Posterior cingulate gyrus (tissue), 11 donors: ENCODE measurements at places on chromosomes 2 and 18.

- DNase-seq: no peak
Observed at GRCh38 chr2:8573234-8573941, 108.5 kb upstream of the ID2 start.

GRCh38 chr2:25617948-25618646 is 55.3 kb downstream of the DTNB start:
- DNase-seq: no peak

DNA sequence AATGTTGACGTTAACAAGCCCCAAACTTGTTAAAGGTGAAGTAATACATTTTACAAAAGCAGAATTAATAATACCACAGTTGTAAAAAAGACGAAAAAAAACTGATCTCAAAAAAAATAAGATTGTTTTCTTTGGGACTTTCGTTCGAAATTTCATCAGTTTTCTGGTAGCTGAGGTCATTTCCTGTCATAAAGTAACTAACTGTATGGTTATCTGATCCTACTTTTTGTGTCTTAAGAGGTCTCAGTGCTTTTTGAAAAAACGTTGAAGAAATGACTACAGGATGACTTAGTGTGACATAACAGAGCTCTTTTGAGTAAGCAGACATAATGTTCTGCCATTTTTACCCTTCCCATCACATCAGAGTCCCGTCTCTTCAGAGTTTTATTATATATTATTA is 79.3 kb downstream of the BIRC6 start:
- no peak for DNase-seq

DNA sequence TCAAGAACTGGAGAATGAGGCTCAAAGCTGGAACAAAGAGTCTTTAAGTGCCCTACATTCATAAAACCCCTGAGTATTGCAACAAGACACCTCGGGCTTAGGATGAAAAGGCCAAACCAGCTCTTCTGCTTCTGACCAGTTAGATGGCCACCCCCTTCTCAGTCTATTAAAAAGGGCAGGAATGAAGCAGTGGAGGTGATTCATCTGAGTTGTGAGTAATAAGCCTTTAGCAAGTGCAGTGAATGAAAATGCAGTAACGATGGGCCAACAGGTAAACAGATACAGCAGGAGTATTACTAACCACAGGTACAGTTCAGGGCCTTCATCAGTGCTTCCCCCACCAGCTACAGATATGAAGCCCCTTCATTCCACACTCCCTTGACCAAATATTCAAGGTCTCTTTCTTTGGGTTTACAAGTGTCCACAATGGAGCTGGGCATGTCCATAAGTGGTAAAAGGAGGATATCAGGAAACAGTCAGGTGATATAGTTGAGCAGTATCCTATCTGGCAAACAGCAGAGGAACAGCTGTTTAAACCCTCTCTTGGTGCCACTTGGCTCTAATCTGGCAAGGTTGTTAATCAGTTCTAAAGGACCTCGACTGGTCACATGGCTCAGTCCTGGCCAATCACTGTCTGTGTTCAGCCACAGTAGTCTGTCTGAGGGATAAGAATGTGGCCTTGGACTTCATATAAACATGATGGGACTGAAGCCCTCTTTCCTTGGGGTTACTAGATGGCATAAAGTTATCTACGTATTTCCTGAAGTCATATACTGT is 17.8 kb downstream of the SERPINB13 start:
- no peak for DNase-seq

GRCh38 chr18:11851806-11852337 is 659 bp downstream of the CHMP1B start:
- no peak for DNase-seq

- DNase-seq: no peak
Observed at GRCh38 chr2:132422736-132423135, 6.1 kb downstream of the GPR39 start.

DNA sequence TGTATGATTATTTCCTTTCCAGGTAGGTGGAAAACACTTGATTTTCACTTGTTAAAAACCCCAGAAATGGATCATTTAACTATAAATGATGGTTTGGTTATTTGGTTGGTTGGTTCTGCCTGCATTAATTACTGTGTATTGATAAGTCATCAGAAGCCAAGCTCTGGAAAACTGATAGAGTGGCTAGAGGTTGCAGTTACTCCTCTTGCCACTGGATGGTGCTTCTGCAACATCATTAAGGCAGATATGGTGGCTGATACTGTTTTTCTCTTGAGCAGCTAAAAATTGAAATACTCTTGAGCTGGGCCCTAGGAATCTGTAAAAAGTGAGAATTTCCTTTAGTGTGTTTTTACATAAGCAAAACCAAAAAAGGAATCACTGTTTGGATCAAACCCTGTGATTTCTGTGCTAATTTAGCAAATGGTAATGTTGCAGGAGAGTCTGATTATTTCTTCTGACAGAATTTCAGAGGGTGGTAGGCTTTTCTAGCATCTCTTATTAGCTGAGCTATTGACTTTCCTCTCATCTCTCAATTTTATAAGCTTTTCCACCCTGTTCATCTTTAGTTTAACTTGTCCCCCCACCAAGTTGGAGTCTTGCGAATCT is 54.3 kb downstream of the RAB10 start:
- no peak for DNase-seq

DNA sequence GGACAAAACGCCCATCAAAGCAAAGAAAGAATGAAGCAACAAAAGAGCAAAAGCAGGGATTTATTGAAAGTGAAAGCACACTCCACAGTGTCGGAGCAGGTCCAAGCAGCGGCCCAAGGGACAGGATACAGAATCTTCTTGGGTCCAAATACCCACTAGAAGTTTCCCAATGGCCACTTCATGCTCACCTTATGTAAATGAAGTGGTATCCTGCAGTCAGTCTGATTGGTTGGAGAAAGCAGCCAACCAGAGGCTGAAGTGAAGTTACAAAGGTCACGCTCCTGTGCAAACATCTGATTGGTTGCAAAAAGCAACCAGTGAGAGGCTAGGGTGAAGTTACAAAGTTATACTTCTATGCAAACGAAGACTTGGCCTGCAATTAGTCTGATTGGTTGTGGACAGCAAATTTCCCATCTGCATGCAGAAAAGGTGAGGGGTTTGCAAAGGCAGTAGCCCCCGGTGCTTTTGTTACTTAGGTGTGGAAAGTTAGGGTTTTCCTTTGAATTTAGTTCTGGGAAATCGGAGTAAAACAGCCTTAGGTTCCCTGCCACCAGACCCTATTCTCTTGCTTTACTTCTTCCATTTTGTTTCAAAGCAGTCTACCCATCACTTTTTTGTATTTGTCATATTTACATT is 12.9 kb downstream of the DUSP19 start:
- DNase-seq: no peak

DNA sequence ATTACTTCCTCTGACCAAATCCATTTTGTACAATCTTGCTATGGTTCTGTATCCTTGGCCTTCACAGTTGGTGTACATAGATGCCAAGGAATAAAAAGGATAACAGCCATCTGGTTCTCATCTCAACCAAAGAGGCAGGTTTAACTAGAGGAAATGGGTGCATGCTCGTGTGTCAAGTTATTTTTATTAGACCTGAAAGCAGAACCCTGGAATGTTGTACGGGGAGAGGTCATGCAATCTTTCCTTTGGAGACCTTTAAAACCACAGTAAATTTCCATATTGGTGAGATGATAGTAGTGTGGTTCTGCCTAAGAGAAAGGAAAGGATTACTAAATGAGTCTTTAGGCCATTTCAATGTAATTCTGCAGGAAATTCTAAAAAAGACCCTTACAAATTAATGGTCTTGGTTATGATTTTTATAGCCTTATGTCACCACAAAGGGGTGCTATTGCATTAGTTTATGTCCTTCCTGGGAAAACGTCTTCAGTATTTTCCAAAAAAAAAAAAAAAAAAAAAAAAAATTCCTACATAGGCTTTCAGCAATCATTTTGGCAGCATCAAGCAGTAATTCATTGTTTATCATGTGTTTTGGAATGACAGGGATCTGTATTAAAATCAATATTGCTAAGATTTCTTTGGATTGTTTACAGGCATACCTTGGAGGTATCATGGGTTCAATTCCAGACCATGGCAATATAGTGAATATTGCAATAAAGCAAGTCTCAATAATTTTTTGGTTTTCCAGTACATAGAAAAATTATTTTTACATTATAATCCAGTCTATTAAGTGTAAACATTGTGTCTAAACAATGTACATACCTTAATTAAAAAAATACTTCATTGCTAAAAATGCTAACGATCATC is 270.8 kb downstream of the NYAP2 start:
- no peak for DNase-seq

- DNase-seq: no peak
Observed at GRCh38 chr2:42764901-42765300, 966 bp upstream of the OXER1 start.

DNA sequence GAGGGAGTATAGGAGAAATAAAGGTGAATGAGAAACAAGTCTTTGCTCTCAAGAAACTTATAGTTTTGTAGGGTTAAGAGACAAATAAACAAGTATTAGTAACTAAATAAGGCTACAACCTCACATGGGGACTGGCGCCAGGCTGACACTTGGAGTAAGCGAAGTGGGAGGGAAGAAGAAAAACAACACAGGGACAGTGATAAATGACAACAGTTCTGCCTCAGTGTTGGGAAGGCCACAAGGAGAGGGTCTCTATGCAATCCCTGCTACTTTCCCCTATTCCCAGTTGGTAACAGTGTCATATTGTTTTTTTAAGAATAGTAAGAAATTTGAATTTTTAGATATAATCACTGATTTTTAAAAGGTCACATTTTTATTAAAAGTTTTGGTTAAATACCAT is 4.0 kb downstream of the APLF start:
- no peak for DNase-seq

DNA sequence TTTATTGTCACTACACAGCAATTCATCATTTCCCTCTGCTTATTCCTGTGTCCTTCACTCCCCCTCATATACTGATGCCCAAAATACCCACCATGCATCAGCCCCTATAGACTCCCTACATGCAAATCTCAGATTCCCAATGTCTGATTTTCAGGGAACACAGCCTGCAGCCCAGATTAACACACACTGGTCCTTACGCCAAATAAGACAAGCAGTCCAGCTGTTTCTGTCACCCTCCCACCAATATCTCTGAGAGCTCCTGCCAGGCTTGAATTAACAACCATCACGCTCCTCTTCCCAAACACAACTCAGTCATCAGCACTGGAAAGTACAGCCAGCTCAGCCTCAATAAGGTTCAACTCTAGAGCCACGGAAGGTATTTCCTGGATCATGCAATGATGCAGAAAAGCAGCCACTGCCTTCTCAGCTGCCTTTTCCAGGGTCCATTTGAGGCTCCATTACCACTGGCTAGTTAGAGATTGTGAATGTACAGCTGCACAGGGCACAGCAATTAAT is 39.0 kb upstream of the SLC35F5 start:
- no peak for DNase-seq

DNA sequence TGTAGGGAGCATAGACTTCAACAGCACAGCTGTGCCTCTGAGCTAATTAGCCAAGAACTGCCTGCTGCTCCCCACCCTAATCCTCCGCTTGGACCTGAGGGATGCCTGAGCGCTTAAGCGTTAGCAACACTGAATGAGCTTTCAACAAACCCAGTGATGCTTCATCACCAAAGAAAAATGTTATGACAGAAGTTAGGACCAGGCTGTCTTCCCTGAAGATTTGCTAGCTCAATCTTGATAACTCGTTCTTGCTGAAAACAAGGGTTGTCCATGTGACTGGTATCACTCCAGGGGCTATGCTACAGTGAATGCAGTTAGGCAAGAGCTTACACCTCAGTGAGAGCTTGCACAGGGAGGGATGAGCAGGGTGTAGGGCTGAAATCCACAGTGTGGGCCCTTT is 190.7 kb upstream of the SIX2 start:
- DNase-seq: no peak

DNA sequence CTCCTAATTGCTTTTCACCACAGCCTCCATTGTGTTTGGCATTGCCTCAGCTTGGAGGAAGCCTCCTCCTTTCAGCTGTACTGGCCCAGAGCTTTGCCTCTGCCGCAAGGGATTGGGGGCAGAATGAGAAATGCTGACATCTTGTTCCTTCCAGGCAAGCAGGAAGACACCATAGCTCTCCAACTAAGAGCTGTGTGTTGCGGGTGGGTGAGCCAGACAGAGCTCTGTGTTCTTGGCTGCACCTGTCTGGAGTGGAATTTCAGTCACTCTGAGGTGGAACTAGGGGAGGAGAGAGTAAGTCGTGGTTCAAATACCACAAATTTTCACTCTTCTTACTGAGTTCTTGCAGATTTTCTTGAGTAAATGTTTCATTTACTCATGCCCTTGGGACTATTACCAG is 36.6 kb upstream of the KCNF1 start:
- no peak for DNase-seq

DNA sequence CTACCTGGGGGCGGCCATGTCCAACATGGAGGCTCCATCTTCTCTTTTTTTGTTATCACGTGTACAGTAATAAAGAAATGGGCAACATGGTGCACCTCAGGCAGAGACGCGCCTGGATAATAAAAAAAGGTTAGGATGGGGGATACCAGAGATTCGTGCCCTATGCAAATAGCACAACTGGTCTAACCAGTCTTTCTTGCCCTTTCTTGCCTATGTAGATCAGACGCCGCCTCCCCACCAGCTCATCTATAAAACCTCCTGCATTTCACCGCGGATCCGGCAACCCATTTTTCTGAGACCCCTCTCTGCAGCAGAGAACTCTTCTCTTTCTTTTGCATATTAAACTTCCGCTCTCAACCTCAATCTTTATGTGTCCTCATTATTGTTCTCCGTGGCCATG is 68.7 kb downstream of the MYL12B start:
- DNase-seq: no peak

- no peak for DNase-seq
Observed at GRCh38 chr2:183059561-183059960, 19.0 kb upstream of the DUSP19 start.

DNA sequence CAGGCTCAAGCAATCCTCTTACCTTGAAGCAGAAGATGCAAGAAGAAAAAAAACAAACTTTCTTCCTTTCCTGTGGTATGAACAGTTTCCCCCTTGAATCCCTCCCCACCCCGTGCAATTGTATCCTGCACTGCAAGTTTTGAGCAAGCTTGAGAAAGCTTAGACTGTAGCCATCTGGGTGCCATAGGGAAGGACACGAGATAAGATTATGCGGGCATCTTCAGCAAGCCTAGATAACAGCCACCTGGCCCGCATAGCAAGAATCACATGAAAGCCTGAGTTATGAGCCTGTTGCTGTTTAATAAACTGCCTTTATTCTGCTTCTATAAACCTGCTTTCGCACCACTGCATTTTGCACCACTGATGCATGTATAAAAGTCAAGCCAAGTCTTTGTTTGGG is 27.3 kb upstream of the CDCA7 start:
- DNase-seq: no peak

DNA sequence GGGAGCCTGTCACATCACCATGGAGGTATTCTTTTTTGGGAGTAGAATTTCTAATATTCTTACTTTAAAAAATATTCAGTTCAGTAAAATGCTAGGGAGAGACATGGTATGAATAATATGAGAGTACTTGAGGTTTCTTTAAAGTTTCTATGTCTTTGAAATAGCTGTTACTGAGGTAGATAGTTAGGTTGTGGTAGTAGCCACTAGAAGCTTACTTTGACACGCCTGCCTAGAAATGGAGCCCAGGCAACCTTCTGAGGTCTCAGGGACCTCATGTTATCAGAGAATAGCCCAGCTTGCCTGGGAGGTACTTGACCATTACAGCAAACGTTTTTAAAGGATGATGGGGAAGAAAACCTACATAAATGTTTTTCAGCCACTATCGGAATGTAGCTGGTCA is 131.2 kb downstream of the AGPS start:
- DNase-seq: no peak

- no peak for DNase-seq
Observed at GRCh38 chr2:169716938-169717690, 16.5 kb upstream of the KLHL23 start.
